ENCODE measurements at places on chromosomes 11 and 22. TPM values are rescaled to one million over a fixed set of nuclear protein-coding genes. Genes with fewer than 3 reads are reported as not detected.

LMNTD2 gene
- total RNA-seq, result 16.5 TPM

PSMA1 gene
- 88.1 TPM for total RNA-seq

DNA sequence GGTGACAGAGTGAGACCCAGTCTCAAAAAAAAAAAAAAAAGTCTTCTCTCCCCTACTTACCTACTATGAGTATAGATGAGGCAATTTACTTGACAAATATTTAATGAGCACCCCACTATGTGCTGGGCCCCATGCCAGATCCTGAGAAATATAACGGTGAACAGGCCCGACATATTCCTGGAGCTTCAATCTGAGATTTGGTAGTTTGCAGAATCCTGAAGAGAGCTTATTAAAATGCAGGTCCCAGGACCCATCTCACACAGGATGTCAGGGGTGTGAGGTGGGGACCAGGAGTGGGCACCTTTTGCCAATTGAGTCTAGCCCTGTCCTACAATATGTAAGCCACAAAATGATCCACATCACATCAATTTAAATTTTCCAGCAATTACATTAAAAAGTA, 44.0 kb downstream of the KCNJ4 start:
- no peak for DNase-seq

GRCh38 chr11:62398011-62398994, 20.5 kb upstream of the SCGB1A1 start:
- no peak for DNase-seq

- DNase-seq, result no peak
These were observed 32.7 kb downstream of the FLI1 start for GRCh38 chr11:128726458-128727139.

DNA sequence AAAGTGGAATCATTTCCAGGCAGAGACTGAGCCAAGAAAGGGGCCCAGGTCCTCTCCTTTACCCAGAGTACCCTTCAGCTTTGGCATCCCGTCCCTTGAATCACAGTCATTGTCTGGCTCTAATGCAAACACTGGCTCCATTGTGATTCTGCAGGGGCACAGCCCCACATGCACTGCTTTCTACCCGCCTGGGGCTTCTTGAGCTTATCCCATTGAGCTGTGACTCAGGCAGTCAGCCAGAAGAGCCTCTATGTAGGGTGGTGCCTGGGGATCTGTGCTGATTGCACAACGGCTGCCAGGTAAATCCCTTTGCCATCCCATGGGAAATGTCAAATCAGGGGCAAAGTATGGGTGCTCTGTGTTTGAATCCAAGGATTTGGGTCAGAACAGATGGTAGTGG, 88.9 kb downstream of the RASSF10 start:
- no peak for DNase-seq

All from Peyer's patch (tissue), 4 donors.